Stimulated activated CD4-positive, alpha-beta T cell treated with anti-CD3 and anti-CD28 coated beads, Interleukin-15, amount 100 ng/mL, for 1 hour (primary cell): ENCODE measurements at places on chromosomes 7 and 10.
A peak's percentile ranks its signal among the peaks of the same experiment; 100 is the strongest.

- no peak for DNase-seq
Measured at GRCh38 chr10:118851062-118852035, 96.6 kb upstream of the CACUL1 start.

- DNase-seq, result no peak
Measured at GRCh38 chr7:8893775-8894174, 460.4 kb downstream of the NXPH1 start.

DNA sequence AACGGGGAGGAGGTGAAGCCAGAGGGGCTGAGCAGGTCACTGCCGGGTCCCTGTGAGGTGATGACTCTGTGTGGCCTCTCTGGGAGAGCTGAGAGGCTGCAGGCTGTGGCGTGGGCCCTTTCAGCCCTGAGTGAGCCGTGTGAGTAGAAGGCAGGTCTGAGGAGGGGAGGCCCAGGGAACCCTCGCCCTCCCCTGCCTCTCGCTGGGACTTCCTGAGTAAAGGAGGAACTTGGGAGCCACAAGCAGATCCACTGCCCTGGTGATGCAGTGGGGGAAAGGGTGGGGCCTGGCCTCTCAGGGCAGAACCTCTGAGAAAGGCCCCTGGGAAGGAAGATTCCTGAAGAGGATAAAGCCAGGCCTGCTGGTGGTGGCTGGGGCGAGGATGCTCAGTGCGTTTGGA, 22.8 kb downstream of the EEPD1 start:
- no peak for DNase-seq

DNA sequence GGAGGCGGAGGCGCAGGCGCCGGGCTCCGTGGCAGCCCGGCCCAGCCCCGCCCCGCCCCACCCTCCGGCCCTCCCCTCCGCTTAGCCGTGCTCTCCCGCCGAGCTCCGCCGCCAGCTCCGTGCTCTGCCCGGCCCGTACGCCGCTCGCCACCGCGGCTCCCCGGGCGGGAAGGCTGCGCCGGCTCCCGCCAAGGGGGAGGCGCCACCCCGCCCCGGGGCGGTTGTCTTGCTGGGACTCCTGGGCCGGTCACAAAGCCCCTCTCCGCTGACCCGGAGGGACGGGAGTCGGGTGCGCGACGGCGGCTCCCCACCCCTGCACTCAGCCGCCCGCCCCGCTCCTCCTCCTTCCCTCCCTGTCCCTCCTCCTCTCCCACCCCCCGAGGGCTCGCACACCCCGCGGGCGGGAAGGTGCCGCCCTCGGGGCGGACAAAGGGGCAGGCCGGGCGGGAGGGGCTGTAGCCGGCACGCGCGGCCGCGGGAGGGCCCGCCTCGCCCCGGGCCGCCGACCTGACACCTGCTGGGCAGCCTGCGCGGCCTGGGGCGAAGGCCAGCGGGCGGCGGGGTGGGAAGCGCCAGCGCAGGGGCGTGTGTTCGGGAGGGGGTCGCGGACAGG, 11.5 kb upstream of the SP8 start:
- DNase-seq, result no peak

DNA sequence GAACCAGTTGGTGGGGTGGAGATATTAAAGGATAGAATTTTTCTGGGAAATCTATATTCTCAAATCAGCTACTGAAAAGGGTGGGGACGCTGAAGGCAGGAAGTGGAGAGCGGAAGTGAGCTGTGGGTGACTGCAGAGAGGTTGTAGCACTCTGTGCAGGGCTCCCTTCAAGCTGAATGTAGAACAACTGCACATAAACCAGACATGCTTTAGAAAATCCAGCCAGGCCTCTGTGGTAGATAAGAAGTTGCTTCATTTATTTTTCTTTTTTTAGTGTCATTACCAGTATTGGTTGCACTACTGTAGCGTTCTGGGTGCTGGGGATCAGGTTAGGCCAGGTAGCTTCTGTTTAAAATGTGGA, 127.8 kb downstream of the CELF2 start:
- DNase-seq, result peak; percentile 22

- no peak for DNase-seq
Measured at GRCh38 chr7:96686305-96686704, 23.3 kb downstream of the SEM1 start.

GRCh38 chr10:87095236-87095945, 385 bp downstream of the SHLD2 start:
- peak; percentile 57 for DNase-seq

- no peak for DNase-seq
Measured at GRCh38 chr7:119620769-119621168, 652.2 kb upstream of the KCND2 start.

GRCh38 chr7:27210441-27211083, 10.7 kb upstream of the HOXA13 start:
- no peak for DNase-seq

DNA sequence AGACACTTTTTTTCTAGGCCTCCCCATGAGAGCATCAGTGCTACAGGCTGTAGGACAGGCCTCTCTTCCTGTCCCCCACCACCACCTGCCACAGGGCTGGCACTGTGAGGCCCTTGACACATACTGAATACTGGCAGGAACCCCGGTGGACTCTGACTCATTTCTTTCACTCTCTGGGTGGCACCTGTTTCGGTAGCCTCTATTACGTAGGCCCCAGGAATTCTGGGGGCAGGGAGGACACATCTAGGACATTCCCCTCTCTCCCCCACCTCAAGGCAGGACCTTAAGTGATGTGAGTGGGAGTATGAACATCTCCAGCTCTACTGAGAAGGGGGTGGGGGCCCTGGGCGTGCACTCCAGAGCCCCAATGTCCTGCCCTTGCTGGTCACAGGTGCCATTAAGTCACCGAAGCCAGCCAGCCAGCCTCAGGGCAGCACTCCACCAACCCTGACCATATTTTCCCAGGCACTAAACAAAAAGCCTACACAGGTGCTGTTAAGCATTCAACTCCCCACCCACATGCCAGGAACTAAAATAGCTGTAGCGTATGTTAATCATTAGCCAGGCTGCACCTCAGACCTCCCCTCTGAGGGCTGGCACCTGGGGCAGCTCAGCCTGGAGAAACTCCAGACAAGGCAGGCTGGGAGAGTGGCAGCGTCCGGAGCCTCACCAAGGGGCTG, 8.9 kb downstream of the ANXA11 start:
- peak; percentile 34 for DNase-seq

DNA sequence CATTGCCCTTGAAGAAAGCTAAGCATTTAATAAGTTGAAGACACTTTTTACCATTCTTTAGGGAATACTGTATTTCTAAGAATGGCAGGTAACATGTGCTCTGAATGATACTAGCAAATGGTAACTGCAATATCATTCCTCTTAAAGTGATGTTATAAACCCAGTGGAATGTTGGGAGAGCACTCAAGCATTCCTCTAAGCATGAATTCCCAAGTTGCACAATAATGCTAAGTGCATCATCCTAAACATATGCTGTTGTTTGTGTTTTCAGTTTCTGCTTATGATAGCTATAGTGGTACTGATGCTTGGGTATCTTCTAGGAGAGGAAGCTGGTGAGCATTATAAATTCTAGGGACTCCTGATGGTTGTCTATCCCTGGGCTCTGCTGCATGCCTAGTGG, 673.9 kb downstream of the PHTF2 start:
- no peak for DNase-seq

- no peak for DNase-seq
Measured at GRCh38 chr10:62719061-62719460, 85.5 kb upstream of the ADO start.

GRCh38 chr7:135519233-135519688, 9.4 kb upstream of the CNOT4 start:
- DNase-seq, result no peak

DNA sequence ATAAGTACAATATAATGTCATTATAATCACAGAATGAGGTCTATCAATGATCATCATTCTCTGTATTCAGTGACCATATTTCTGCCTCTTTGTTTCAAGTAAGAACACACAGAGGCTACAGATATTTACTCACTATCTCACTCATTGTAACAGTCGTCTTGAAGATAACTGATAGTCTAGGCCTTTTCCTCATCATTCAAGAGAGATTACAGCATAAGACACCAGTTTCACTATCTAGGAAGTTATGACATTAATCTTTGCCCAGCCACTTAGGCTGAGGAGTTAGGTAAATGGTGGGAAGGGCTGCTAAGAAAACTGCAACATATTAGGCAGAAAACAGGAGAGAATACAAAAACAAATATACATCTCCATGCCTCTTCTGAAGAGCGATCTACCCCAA, 125.3 kb downstream of the CHCHD3 start:
- DNase-seq, result no peak

DNA sequence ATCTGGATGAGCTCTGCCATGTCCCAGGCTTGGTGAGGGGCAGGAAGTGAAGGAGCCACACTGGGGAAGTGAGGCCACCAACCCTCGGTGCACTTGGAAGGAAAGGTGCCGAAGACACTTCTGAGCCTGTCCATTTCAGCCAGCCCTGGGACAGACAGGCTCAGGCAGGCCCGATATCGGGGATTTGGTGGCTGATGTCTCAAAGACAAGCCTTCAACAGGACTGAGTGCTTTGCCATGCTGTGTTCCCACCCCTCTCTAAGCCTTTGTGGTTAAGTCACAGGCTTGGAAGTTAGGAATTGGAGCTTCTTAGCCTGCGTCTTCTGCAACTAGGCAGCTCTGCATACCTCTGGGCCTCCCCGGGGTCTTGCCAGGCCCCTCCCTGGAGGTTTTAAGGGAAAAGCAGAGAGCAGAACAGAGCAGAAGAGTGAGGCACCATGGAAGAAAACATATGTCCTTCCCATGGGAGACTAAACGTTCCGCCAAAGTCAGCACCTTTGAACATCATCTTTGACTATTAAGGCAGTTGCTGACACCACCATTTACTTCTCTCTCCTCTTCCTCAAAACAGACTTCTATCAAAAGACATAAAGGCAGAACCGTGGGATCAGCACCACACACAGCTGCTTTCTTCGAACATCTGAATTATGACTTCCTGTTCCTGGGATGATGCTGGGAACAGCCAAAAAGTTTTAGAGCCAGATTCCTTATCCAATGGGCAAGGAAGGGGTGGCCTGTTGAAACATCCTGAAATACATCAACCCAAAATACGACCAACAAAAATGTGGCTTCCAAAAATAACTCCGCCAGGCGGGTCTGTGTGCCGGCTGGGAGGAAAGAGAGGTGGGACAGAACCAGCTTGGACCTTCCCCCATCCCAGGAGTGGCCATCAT, 71.8 kb downstream of the AFAP1L2 start:
- DNase-seq, result no peak

GRCh38 chr10:62327885-62328284, 46.3 kb upstream of the ZNF365 start:
- DNase-seq, result no peak

DNA sequence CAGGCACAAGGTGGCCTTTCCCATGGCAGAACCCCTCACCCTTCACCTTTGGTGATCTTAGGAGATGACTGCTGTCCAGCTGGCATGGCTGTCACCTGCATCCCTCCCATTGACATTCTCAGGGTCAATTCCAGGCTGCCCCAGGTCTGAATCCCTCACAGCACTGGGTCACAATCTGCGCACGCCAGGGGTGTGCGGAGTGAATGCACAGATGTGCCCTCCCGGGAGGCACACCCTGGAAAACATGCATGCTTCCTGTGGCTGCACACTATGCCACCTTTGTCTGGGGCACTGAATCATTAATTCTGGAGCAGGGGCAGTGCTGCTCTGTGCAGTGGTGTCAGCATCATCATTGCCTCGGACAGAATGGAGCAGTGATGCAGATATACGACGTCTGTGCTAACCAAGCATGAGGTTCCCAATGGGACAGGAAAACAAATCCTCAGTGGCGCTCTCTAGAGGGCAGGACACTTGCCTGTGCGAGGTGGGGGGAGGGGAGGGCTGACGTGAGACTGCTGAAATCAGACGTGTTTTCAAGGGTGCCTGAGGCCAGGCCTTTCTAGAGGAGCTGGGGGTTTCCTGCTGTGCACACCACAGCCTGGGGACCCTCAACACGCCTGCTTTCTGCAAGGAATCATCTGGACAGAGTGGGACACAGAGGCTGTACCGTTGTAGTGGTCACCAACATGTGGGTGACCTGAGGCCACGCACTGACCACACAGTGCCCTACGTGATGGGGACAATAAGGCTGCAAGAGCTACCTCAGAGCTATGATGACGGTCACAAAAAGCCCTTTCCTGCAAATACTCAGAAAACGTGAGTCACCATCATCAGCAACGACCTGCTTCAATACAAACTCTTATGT, 77.9 kb downstream of the HIPK2 start:
- DNase-seq, result no peak

GRCh38 chr10:78028438-78029268, 662 bp downstream of the POLR3A start:
- DNase-seq, result no peak

- DNase-seq, result no peak
Measured at GRCh38 chr7:150337659-150338081, 3.8 kb downstream of the RARRES2 start.

- no peak for DNase-seq
Measured at GRCh38 chr7:157980774-157981173, 606.8 kb downstream of the PTPRN2 start.

GRCh38 chr10:28494420-28494819, 38.5 kb upstream of the WAC start:
- DNase-seq, result no peak

- DNase-seq, result no peak
Measured at GRCh38 chr7:114924038-114924712, 2.3 kb downstream of the MDFIC start.

DNA sequence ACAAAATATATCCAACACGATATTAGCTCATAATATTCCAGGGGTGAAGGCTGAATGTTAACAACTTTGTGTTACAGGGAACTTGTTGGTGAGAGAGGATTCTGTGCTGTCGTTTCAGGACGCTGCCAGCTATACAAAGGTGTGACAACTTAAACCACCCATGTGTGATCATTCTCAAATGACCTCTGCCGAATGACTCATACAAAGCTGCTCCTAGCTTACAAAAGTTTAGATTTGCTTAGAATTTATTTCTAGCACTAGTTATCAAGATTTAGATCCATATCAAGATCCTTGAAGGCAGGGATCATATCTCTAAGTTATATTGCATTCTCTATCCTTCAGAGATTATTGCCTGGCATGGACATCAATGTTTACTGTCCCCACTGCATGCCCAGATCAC, 65.3 kb downstream of the COBL start:
- DNase-seq, result no peak

DNA sequence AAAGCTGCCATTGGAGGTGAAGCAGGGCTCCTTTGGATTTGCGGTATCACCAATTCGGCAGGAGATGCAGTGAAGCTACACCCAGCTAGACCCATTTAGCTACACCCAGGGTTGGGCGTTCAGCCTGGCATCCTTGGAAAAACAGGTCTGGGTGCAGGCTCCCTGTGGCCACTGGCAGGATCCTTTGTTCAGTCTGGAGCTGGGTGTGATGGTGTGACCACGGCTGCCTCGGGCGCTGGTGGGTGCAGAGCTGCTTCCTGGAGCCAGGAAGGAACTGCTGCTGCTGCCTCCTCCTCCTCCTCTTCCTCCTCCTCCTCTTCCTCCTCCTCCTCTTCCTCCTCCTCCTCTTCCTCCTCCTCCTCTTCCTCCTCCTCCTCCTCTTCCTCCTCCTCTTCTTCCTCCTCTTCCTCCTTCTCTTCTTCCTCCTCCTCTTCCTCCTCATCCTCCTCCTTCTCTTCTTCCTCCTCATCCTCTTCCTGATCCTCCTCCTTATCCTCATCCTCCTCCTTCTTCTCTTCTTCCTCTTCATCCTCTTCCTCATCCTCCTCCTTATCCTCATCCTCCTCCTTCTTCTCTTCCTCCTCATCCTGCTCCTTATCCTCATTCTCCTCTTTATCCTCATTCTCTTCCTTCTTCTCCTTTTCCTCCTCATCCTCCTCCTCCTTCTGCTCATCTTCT, 84.0 kb downstream of the GRK5 start:
- DNase-seq, result no peak
